ENCODE measurements at places on chromosomes 16 and 17. TPM values are rescaled to one million over a fixed set of nuclear protein-coding genes. Genes with fewer than 3 reads are reported as not detected.

CMIP gene
- total RNA-seq: 10.8 TPM

CX3CL1 gene
- total RNA-seq: 0.33 TPM

ACSM2A gene
- total RNA-seq: not detected

GSDMA gene
- total RNA-seq: not detected

PYY gene
- not detected for total RNA-seq

SLC22A31 gene
- total RNA-seq: 0.33 TPM

CCNF gene
- 5.1 TPM for total RNA-seq

LDAF1 gene
- 90.3 TPM for total RNA-seq

TBC1D3 gene
- total RNA-seq: not detected

GLIS2 gene
- 4.4 TPM for total RNA-seq

DERL2 gene
- total RNA-seq: 19.0 TPM

KRT36 gene
- not detected for total RNA-seq

SRRM2 gene
- 83.0 TPM for total RNA-seq

TNK1 gene
- total RNA-seq: 0.73 TPM

LRRC59 gene
- 176 TPM for total RNA-seq

ITFG1 gene
- total RNA-seq: 61.5 TPM

MRM1 gene
- total RNA-seq: 9.4 TPM

SPN gene
- total RNA-seq: not detected

ITGAD gene
- not detected for total RNA-seq

MT1E gene
- total RNA-seq: 167 TPM

SAMD14 gene
- total RNA-seq: 2.2 TPM

TPSAB1 gene
- total RNA-seq: not detected

CPNE7 gene
- 31.6 TPM for total RNA-seq

ENPP7 gene
- total RNA-seq: not detected

GAST gene
- total RNA-seq: not detected

GP2 gene
- total RNA-seq: not detected

KCNG4 gene
- not detected for total RNA-seq

COX6A2 gene
- total RNA-seq: not detected

CD79B gene
- total RNA-seq: 0.17 TPM

DHRS7C gene
- not detected for total RNA-seq

NEURL4 gene
- 23.5 TPM for total RNA-seq
